Central memory CD4-positive, alpha-beta T cell (primary cell): ENCODE measurements at places on chromosomes 7 and 10.

GRCh38 chr10:35379226-35380137 is 43.2 kb downstream of the CCNY start:
- DNase-seq, result no peak

- DNase-seq, result no peak
These were observed 30.0 kb downstream of the PRSS2 start for GRCh38 chr7:142800699-142801260.

- DNase-seq, result no peak
These were observed 42.4 kb upstream of the PRKAR2B start for GRCh38 chr7:107002126-107002525.

DNA sequence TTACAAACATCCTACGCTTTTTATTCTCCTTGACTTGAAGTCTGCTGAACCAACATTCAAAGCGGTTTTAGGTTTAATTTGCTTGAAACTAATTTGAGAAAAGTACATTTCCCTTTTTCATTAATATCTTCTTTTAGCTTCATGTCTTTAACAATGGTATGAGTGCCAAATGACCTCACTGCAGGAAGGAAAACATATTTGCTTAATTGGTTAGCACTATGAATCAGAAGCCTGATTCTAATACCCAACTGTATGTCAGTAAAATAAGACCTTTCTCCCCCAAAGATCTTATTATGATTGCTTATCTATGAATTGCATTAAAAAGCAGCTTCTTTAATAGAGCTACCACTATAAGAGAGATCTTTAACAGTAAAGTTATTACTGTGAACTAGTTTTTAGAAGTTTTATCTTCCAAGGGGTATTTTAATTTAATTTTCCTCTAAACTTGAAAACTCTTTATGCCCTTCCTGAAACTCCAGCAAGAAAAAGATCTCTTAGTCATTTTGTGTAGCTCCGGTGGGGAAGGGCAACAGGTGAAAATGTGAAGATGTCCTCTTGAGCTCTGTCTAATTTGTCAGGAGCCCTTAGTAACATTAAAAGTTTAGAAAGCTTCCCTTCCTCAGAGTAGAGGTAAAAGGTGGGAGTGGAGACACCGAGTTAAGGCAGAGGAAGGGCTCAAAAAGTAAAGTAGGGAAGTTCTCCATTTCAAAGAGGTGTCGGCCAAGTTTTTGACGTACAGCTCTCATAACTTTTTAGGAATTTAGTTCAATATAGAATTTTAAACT is 6.1 kb downstream of the COL1A2 start:
- DNase-seq, result no peak

DNA sequence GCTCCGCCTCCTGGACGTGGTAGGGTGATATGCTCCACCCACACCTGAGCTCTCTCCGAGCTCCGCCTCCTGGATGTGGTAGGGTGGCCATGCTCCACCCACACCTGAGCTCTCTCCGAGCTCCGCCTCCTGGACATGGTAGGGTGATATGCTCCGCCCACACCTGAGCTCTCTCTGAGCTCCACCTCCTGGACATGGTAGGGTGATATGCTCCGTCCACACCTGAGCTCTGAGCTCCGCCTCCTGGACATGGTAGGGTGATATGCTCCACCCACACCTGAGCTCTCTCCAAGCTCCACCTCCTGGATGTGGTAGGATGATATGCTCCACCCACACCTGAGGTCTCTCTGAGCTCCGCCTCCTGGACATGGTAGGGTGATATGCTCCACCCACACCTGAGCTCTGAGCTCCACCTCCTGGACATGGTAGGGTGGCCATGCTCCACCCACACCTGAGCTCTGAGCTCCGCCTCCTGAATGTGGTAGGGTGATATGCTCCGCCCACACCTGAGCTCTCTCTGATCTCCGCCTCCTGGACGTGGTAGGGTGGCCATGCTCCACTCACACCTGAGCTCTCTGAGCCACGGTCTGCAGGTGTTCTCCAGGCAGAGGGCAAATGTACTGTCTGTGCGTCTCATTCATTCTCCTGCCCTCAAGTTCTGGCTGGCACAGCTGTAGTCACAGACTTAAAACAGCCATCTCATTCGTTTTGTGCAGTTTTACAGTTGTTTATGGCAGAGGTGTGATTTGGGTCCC is 252.4 kb downstream of the DIP2C start:
- peak; percentile 34 for DNase-seq

DNA sequence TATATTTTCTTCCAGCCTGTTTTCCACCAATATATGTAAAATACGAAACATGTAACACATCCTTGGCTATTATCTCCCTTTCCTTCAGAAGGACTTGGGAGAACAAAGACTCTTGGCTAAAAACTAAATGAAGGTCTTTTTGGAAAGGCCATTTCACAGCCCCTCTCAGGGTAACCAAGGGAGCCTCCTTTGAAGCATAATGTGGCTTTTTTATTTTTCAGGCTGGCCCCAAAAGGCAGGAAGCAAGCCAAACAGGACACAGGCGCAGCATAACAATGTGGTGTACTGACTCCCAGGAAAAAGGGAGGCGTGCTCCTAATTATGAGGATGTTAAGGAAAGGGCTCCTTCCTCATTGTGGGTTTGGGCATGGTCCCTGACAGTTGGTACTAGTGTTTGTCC is 30.3 kb upstream of the CCSER2 start:
- DNase-seq, result no peak

GRCh38 chr7:11330208-11330607 is 356.5 kb downstream of the PHF14 start:
- no peak for DNase-seq

DNA sequence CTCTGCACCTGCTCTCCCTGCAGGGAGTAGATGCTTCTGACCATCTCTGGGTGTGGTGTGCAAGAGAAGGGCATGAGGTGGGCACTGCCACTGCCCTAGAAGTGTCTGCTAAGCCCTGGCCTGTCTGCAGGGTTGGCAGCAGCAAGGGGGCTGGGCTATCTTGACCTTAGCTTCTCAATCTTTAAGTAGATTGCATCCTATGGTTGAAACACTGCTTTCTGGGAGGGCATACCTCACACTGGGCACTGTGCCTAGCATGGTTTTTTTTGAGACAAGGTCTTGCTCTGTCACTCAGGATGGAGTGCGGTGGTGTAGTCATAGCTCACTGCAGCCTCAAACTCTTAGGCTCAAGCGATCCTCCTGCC is 54.9 kb downstream of the CLIP2 start:
- DNase-seq, result no peak

DNA sequence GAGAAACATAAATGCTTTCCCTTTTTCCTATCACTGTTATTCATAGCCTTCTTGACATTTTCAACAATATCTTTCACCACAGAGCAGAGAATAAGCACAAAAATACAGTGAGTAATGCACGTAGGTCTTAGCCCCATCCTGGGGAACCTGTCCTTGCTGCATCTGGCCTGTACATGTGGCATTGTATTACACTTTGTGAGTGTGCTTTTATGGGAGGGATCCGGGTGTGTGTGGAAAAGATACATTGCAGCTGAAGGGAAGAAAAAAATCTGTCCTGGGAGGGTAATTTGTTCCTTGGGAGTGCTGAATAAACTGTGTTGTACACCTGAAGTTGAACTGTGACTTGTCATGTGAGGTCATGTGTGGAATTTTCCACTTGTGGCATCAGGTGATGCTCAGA is 422.7 kb upstream of the LRGUK start:
- DNase-seq, result no peak

DNA sequence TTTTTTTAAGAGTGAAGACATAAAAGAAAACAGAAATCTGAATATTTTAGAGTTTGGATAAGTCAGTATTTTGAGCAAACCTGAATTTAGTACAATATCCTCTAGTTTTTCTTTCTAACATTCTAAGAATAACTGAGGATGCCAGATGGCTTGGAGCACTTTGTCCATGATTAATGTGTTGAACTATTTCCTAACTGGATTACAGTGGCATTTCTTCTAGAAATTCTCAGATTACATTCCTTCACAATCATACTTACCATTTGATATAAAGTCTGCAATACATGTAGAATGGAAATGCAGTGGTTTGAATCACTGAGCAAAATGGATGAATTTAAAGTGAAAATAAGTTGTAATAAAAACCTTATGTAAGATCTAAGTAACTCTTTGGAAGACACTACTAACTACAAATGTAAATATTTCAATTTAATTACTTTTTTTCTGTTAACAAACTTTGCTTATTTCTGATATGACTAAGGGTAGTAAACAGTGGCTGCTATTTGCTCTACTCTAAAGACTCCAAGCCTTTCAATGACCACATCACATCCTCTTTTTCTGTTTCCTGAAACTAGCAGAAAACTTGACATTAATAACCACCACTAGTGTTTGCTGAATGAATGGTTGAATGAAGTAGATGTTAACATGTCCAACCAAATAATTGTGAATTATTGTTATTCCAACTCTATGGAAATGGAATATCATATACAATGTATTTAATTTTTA is 102.8 kb downstream of the PRKG1 start:
- no peak for DNase-seq

- DNase-seq, result no peak
These were observed 54.5 kb downstream of the SCRN1 start for GRCh38 chr7:29935111-29935510.
